ENCODE measurements at places on chromosomes 1 and 21.

DNA sequence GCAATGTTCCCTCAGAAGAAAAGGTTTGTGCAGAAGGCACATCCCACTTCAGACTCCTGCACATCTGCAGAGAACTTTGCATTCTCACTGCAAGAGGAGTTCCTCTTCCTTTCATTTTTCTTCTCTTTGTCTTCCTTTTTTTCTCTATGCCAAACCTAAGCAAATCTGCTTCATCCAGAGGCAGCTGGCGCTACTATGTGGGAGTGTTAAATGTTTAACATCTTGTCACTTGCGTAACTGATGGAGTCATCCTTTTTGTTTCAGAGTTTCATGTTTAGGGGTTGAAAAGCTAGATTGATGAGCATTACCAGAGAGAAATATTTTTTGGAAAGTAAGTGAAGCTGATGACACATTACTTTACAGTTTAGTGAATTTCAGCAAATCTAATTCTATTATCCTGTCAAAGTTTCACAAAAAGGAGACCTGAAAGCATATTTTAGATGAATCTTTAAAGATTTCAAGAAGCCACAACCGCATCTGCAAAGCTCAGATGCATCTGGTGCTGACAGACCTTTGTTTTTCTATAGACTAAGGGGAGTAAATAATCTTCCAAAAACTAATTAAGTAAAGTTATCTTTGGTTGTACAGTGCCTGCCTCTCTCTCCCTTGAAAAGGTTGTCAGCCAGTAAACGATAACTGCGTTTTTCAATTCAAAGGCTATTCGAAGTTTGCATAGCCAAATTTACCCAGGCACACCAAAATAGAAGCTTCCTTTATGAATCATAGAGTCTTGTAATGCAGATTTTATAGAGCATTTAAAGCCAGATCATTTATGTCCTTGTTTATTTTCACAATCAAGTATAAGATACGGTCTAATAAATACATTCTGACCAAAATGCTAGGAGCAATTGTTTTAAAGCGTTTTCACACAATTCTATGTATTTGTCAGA, 1.2 kb upstream of the LRRC53 start:
- DNase-seq: no peak

DNA sequence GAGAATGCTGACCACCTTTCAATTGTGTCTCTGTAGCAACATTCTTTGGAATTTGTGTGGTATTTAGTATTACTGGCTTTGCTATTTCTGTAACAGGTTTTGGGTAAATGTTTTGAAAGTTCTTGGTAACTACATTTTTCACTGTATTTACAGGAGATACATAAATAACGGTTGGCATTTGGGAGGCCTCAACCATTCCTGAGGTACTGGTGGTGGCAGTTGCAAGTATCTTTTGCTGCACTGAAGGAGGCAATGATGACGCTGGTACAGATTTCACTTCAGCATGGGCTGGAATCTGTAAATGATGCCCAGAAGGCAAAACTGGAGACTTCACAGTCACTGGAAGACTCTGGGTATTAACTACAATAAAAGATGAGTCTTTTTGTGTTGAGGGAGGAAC, 11.7 kb downstream of the LRIF1 start:
- no peak for DNase-seq

DNA sequence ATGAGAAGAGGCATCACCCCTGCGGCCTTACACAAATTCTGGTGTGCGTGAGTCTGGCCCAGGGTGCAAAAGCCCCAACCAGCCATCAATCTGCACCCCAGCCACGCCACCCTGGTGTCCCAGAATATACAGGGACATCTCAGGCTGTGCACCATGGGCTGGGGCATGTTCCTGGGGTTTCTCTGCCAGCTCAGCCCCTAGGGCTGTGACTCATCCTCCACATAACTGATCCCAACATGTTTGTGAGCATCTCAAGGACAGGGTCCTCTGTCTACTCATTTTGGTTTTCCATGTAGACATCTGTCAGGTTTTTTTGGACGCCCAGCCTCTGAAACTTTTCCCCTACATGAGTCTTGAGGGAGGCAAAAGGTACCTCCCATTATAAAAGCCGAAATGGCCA, 511 bp downstream of the ZNF683 start:
- DNase-seq: no peak

DNA sequence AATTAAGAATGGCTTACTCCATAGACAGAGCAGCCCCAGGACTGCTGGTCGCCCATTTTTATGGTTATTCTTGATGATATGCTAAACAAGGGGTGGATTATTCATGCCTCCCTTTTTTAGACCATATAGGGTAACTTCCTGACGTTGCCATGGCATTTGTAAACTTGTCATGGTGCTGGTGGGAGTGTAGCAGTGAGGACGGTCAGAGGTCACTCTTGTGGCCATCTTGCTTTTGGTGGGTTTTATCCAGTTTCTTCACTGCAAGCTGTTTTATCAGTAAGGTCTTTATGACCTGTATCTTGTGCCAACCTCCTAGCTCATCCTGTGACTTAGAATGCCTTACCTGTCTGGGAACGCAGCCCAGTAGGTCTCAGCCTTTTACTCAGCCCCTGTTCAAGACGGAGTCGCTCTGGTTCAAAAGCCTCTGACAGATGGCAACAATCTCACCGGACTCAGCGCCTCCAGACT, 5.2 kb upstream of the AGPAT3 start:
- no peak for DNase-seq

GRCh38 chr21:31599013-31599412, 60.5 kb upstream of the SOD1 start:
- DNase-seq: no peak

GRCh38 chr1:17360272-17360956, 11.6 kb upstream of the PADI6 start:
- no peak for DNase-seq

- no peak for DNase-seq
Observed at GRCh38 chr1:158037866-158038359, 44.5 kb downstream of the KIRREL1 start.

DNA sequence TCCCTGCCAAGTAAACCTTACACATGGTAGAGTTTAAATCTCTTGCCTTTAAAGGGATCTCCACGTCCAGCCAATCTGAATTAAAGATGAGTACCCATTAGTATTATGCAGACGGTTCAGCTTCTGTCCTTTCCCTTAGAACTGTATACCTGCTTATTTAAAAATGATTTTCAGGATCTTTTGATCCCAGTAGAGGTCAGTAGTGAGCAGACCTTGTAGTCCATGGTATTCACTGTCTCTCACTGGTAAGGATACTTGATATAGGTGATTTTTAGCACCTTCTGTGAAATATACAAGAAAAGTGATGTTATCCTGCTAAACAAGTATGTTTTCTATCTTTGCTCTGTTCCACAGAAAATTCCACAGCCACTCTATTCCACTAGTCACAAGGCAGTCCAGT, 1211.6 kb upstream of the ADGRL4 start:
- no peak for DNase-seq

DNA sequence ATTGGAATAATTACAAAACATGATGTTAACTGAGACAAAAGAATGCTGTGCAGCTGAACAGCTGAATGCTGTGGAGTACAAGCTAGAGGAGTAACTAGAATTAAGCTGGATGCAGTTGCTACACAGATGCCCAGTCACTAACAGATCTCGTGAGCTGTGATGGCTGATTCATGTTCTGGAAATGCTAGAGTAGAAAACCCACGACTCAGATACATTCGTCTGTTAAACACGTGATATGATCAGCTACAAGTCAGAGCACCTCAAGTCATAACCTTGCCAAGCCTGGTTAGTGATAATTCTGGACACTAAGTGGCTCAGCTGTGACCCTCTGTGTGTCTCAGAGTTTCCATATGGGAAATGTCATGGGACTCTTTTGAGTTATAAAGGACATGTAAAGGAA, 89.7 kb upstream of the ESRRG start:
- no peak for DNase-seq

DNA sequence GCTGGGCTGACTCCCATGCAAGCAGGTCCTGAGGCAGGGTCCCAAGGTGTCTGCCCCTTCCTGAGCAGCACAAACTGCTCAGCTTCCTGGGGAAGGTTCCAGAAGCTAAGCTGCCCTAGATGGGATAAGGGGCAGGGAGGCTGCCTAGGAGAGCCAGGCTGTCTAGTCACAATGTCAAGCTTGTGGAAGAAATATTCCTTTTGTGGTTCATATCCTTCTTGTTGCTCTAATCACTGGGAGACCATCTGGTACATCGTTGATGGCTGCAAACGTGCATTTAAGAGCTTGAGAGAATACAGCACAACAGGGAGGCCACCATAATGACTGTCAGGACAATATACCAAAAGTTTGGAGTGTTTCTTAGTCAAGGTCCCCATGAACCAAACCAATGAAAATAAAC, 67.4 kb downstream of the SLC16A1 start:
- DNase-seq: no peak

GRCh38 chr1:245091818-245092637, 62.8 kb upstream of the KIF26B start:
- DNase-seq: no peak

- DNase-seq: no peak
Observed at GRCh38 chr1:212542761-212543187, 65.8 kb upstream of the ATF3 start.

- DNase-seq: no peak
Observed at GRCh38 chr1:219294251-219294650, 120.6 kb downstream of the LYPLAL1 start.

GRCh38 chr1:56901716-56902115, 47.1 kb downstream of the C8A start:
- no peak for DNase-seq

GRCh38 chr21:18893406-18893805, 489.8 kb upstream of the TMPRSS15 start:
- no peak for DNase-seq

DNA sequence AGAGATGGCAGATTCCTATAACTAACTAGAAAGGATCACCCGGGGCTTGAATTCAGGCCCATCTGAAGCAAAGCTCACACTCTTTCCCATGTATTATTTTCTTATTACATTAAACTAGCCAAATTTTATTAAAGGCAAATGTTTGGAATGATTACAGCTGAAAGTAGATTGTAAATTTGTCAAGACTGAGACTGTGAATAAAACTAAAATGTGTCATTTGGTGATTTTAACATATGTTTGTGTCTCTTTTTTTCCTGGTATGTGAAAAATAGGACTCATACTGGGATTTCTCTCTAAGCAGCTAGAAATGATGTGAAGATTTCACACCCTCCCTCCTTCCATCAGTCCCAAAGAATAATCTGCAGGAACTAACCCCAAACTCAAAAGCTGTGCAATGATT, 19.1 kb upstream of the KIAA0040 start:
- DNase-seq: no peak

- DNase-seq: no peak
Observed at GRCh38 chr1:78079580-78079979, 33.8 kb downstream of the GIPC2 start.

DNA sequence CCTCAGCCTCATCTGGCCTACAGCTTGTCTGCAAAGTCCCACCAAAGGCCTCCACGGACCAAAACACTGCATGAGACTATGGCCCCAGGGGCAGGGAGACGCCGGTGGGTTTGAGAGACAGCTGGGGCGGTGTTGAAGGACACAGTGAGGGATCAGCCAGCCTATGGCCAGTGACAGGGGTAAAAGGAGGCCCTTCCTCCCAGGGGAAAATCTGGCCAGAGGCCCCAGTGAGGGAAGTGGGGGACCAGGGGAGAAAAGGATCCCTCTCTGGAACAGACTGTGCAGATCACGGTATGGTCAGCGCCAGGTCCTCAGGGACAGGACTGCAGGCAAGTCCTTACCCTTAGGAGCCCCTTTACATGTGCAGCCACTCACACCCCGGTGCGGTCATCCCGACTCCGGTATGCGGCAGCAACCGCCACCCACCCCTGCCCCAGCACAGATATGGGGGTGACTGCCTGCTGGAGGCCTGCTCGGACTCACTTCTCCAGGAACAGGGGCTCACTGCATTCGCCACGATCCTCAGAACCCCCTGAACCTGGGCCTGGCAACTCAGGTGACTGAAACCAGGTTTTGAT, 1.3 kb downstream of the CERS2 start:
- DNase-seq: no peak
